ENCODE measurements at places on chromosomes 3 and 15. TPM values are rescaled to one million over a fixed set of nuclear protein-coding genes. Genes with fewer than 3 reads are reported as not detected.

Gene SUSD5
- total RNA-seq = not detected

Gene SLC2A2
- not detected for total RNA-seq

Gene MUSTN1
- 1.5 TPM for total RNA-seq

Gene SH2D7
- 0.31 TPM for total RNA-seq

Gene TEX9
- 0.60 TPM for total RNA-seq

Gene ALCAM
- total RNA-seq = 5.1 TPM

Gene NPAP1
- total RNA-seq = not detected

Gene APOD
- total RNA-seq = not detected

Gene MASP1
- not detected for total RNA-seq

Gene PIERCE2
- not detected for total RNA-seq

Gene HIGD2B
- 0.24 TPM for total RNA-seq

Gene GOLGA6L22
- total RNA-seq = not detected

Gene SAXO2
- total RNA-seq = 1.6 TPM

Gene RHCG
- not detected for total RNA-seq

DNA sequence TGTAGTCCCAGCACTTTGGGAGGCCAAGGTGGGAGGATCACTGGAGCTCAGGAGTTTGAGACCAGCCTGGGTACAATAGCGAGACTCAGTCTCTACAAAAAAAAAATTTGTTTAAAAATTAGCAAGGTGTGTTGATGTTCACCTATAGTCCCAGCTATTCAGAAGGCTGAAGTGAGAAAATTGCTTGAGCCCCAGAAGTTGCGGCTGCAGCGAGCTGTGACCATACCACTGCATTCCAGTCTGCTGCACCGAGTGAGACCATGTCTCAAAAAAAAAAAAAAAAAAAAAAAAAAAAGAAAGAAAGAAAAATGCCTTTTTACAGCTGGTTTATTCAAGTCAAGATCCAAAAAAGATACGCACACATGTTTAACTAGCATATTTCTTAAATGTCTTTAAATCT is 17.0 kb upstream of the MUC20 start:
- H3K27me3 ChIP-seq = no peaks in the 10 kb centered on the region
- no peaks in the 10 kb centered on the region for H3K36me3 ChIP-seq
- no peaks in the 10 kb centered on the region for H3K4me1 ChIP-seq
- no peak overlapping the region for H3K4me3 ChIP-seq
- H3K27ac ChIP-seq = no peak overlapping the region

GRCh38 chr3:76550522-76551201 is 489.2 kb upstream of the ROBO2 start:
- no peaks in the 10 kb centered on the region for H3K27me3 ChIP-seq
- no peak overlapping the region for H3K4me3 ChIP-seq
- no peak for DNase-seq
- H3K4me1 ChIP-seq = no peaks in the 10 kb centered on the region

GRCh38 chr3:184016169-184016570 is 1.5 kb downstream of the ABCC5 start:
- H3K4me3 ChIP-seq = peak overlapping the region; percentile 98
- H3K4me1 ChIP-seq = peaks cover 25% of the 10 kb centered on the region
- peaks cover 9% of the 10 kb centered on the region for H3K36me3 ChIP-seq
- no peak for DNase-seq
- H3K27ac ChIP-seq = no peak overlapping the region

DNA sequence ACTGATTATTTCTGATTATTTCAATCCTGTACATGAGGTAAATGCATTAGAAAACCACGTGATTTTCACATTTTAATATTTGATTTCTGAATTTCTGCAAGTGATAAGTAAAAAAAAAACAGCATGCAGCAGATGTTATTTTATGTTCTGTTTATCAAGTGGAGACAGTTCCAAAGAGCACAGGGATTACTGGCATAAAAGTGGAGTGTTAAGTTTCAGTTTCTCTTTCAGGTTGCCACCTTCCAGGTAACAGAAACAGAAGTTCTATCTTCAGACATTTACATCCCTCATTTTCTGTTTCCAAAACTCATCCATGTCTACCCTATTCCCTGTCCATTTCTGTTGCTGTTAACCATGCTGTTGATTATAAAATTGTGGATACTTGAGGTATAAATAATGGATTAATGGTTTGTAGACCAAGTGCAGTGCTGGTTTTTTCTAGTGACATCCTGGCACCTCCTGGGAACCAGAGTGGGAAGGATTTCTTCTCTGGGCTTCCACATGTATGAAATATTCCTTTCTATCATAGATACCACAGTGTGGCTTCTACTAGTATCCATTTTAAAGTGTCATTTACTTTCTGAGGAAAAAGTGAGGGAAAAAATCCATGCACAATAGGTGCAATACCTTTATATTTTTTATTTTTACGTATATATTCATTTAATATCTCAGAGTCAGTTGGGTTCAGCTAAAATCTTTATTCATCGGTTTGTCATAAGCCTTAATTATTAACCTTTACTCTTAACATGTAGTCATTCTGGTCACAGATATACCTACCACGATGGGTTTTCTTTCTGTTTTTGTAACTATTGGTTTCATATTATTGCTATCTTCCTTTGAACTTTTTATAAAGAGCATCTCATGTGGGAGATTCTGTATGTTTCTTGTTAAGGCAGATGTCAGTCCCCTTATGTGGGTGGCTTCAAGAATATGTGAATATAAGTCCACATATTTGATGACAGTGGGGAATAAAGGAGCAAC is 1010.0 kb downstream of the SQOR start:
- H3K27me3 ChIP-seq = no peaks in the 10 kb centered on the region
- no peak overlapping the region for H3K4me3 ChIP-seq
- no peaks in the 10 kb centered on the region for H3K4me1 ChIP-seq

DNA sequence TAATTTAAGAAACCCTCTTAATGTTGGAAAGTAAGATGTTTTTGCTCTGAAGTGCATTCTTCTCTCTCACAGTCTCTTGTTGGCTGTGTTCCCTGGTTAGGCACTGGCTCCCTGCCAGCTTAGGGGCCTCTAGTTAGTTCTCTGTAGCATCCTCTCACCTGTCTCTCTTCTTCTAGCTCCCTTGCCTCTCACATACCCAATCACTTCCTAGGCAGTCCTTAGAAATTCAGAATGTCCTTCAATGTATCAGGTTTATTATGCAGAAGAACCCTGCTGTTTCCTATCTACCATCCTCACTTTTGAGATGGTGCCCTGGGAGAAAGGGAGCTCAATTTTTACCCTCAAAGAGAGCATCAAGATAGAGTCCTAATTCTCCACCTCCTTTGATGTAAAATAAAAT is 36.2 kb upstream of the CPNE4 start:
- no peak overlapping the region for H3K27ac ChIP-seq
- no peaks in the 10 kb centered on the region for H3K36me3 ChIP-seq
- DNase-seq = no peak

GRCh38 chr3:98957681-98958080 is 56.2 kb upstream of the DCBLD2 start:
- H3K36me3 ChIP-seq = no peaks in the 10 kb centered on the region
- H3K4me3 ChIP-seq = no peak overlapping the region
- no peak for DNase-seq
- H3K27me3 ChIP-seq = peaks cover 3% of the 10 kb centered on the region

GRCh38 chr3:149216193-149216869 is 5.3 kb downstream of the CP start:
- no peak overlapping the region for H3K27ac ChIP-seq
- peaks cover 4% of the 10 kb centered on the region for H3K27me3 ChIP-seq
- H3K4me3 ChIP-seq = no peak overlapping the region
- H3K36me3 ChIP-seq = no peaks in the 10 kb centered on the region

DNA sequence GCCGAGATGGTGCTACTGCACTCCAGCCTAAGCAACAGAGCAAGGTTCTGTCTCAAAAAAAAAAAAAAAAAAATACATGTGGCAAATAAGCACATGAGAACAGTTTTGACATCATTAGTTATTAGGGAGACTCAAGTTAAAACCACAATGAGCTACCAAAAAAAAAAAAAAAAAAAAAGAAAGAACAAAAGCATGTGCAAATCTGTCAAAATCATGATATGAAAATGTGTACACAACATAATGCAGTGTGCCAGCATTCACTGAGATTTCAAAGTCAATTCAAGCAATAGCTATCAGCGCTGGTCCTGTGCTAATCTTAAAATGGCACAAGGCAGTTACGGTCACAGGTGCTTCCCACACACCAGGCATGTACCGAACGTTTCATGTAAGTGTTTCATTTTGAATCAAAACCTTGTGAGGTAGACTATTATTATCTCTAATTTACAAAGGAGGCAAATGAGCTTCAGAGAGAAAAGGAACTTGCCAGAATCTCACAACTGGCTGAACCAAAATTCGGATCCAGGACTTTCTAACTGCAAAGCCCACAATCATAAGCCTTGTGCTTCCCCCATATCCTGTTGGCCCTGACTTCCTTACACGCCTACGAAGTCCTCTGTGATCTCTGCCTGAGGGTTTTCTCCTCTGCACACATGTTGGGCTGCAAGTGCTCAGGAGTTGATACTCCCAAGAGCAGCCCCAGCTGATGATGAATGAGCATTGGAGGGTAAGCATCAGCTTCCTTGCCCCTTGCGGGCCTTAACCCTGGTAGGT is 200.1 kb upstream of the PROK2 start:
- no peaks in the 10 kb centered on the region for H3K36me3 ChIP-seq
- no peak overlapping the region for H3K4me3 ChIP-seq
- H3K27me3 ChIP-seq = no peaks in the 10 kb centered on the region
- peaks cover 30% of the 10 kb centered on the region for H3K4me1 ChIP-seq

DNA sequence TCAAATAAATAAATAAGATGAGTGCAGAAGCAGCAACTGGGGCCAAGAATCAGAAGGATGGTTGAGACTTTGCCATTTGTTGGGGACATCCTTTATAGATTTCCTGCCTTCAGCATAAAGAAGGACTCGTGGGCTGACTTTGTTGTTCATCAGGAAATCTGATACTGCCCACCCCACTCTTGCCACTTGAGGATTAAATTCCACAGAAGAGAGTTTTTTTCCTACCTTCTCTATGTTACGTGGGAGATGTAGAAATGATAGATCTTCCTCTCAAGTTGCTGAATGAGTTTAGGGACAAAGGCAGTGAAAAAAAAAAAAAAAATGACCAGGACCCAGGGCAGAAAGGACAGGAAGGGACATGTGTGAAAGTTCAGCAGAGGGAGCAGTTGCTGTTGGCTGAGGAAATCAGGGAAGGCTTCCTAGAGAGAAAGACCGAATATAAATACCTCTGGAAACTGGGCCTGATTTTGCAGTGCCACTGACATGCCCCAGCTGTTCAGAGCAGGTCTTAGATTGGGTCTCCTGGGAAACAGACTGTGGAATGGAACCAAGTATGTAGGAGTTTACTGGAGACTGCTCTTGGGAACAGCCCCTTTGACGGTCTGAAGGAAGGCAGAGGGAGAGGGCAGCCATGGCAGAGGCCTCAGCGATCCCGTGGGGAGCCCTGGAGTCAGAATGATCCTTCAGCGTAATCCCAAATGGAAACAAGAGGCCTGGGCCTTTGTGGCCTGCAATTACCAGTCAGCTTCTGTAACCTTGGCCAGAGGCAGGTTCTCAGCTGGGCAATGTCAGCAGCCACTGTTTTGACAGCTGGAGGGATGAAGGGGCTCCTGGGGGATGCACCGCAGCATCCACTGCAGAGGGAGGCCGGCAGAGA is 50.9 kb downstream of the C3orf20 start:
- no peaks in the 10 kb centered on the region for H3K4me1 ChIP-seq
- H3K36me3 ChIP-seq = no peaks in the 10 kb centered on the region
- no peak overlapping the region for H3K27ac ChIP-seq
- no peaks in the 10 kb centered on the region for H3K27me3 ChIP-seq
- no peak overlapping the region for H3K4me3 ChIP-seq

GRCh38 chr3:51100536-51100851 is 284.6 kb upstream of the MANF start:
- H3K4me3 ChIP-seq = no peak overlapping the region
- H3K36me3 ChIP-seq = no peaks in the 10 kb centered on the region
- H3K27ac ChIP-seq = no peak overlapping the region
- no peaks in the 10 kb centered on the region for H3K27me3 ChIP-seq

DNA sequence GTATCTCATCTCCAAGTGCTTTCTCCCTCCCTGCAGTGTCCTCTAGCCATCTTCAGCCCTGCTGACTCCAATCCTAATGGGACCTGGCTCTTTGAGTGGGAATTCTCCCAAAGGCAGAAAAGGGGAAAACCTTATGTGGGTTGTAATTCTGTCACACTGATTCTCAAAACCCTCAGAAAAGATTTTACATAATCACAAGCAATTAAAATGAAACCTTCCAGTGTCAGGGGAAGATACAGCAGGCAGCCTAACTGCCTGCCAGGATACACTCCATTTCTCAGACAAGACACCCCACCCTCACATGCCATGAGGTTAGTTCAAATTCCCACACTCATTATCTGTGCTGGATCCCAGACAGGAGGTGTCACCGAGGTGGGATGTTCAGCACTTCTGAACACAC is 121.4 kb downstream of the RFTN1 start:
- peak; percentile 7 for DNase-seq
- H3K36me3 ChIP-seq = peaks cover 64% of the 10 kb centered on the region
- no peaks in the 10 kb centered on the region for H3K27me3 ChIP-seq
- peaks cover 17% of the 10 kb centered on the region for H3K4me1 ChIP-seq
- no peak overlapping the region for H3K27ac ChIP-seq
- H3K4me3 ChIP-seq = no peak overlapping the region

- no peaks in the 10 kb centered on the region for H3K36me3 ChIP-seq
- H3K4me3 ChIP-seq = no peak overlapping the region
- no peak overlapping the region for H3K27ac ChIP-seq
- no peak for DNase-seq
- no peaks in the 10 kb centered on the region for H3K4me1 ChIP-seq
- H3K27me3 ChIP-seq = peaks cover 2% of the 10 kb centered on the region
These were observed 24.5 kb upstream of the ARNT2 start for GRCh38 chr15:80379693-80380092.

DNA sequence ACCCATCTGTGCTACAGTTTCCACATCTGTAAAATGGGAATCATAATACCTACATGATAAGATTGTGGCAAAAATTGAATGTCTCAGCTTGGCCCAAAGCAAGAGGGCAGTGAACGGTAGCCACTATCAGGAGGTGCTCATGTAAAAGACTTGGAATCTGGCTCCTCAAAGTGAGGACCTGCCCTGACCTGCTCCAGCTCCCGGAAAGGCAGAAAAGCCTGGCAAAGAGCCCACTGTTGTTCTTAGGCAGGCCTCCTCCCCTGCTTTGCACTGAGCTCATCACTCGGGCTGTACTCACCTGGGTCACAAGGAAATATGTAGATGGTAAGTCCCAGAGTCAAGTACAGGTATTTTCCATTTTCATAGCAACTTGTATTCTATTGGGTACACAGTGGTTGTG is 250.7 kb upstream of the TBL1XR1 start:
- no peaks in the 10 kb centered on the region for H3K36me3 ChIP-seq
- DNase-seq = no peak
- H3K4me3 ChIP-seq = no peak overlapping the region
- H3K27me3 ChIP-seq = no peaks in the 10 kb centered on the region
- H3K27ac ChIP-seq = no peak overlapping the region

DNA sequence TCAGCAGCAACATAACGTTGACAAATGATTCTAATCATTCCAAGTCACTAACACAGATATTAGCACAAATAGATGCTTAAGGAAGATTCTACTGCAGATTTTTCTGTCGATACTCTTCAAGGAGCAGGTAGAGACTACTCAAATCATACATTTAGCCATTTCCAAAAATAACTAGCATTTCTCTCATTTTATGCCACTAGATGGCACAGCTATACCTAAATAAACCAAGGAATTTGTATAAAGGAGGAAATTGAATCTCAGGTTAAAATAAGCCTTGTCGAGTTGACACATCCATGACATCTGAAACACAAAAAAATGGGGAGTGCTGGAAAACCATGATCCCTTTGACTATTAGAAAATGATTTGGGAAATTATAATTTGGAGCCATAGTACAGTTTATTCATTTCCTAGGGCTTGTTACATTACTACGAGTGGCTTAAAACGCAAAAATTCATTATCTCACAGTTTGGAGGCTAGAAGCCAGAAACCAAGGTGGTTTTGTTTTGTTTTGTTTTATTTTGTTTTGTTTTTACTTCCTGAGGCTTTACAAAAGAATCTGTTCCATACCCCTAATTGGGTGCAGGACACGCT is 59.5 kb upstream of the STRIT1 start:
- no peak overlapping the region for H3K4me3 ChIP-seq
- no peak for DNase-seq
- H3K27me3 ChIP-seq = peaks cover 3% of the 10 kb centered on the region
- H3K36me3 ChIP-seq = no peaks in the 10 kb centered on the region
